SJSA1 (cell line): ENCODE measurements at places on chromosomes 3 and 15. TPM values are rescaled to one million over a fixed set of nuclear protein-coding genes. Genes with fewer than 3 reads are reported as not detected.

Gene ACTC1
- 1.4 and 5.8 TPM in 2 replicates for total RNA-seq

Gene UCN2
- 10.1 and 12.1 TPM in 2 replicates for total RNA-seq

Gene TLNRD1
- 40.3 and 42.3 TPM in 2 replicates for total RNA-seq

Gene FEZF2
- total RNA-seq, result not detected in 2 replicates

Gene C2CD4A
- not detected in 2 replicates for total RNA-seq

DNA sequence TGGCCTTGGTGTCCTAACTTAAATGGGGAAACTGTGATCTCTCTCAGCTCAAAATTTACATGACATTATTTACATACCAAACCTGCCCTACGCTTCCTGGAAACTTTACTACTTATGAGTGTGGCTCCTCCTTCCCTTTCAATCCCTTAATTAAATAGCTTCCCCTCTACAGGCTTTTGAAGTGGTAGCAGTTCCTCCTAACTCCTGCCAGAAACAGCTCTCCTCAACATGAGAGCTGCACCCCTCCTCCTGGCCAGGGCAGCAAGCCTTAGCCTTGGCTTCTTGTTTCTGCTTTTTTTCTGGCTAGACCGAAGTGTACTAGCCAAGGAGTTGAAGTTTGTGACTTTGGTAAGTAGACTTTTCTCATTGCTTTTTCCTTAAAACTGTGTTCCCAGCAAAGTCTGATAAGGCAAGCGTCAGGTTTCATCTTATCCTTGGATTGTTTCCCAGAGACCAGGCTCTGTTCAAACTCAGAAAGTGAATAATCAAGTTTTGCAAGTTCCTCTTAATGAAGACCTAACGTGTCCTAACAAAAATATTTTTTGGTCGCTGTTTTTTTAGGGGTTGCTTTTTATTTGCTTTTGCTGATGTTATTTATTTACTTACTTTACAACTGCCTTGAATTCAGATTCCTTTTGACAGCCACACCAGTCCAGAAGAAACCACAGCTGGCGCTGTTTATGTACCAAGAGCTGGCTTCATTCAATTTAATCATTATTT is at the start of gene ACP3:
Gene ACP3 (plus strand): TSS at position 179 of the 720 bp plus-strand sequence. CDS start 50 bp downstream, at position 229.
- no peak within 1 kb of the TSS for H3K27ac ChIP-seq
- H3K36me3 ChIP-seq, result no peaks in the 10 kb centered on the region
- peak; percentile 16 for DNase-seq
- H3K4me3 ChIP-seq, result no peak within 1 kb of the TSS

- no peaks in the 10 kb centered on the region for H3K36me3 ChIP-seq
- H3K4me1 ChIP-seq, result peaks cover 10% of the 10 kb centered on the region
- H3K27me3 ChIP-seq, result 0 out of 2 replicates have a peak, but pooled peaks cover 3% of the 10 kb centered on the region
- H3K4me3 ChIP-seq, result no peak overlapping the region
- H3K27ac ChIP-seq, result no peak overlapping the region
- no peak for DNase-seq
These were observed 19.9 kb downstream of the NOX5 start for GRCh38 chr15:69034352-69034751.

DNA sequence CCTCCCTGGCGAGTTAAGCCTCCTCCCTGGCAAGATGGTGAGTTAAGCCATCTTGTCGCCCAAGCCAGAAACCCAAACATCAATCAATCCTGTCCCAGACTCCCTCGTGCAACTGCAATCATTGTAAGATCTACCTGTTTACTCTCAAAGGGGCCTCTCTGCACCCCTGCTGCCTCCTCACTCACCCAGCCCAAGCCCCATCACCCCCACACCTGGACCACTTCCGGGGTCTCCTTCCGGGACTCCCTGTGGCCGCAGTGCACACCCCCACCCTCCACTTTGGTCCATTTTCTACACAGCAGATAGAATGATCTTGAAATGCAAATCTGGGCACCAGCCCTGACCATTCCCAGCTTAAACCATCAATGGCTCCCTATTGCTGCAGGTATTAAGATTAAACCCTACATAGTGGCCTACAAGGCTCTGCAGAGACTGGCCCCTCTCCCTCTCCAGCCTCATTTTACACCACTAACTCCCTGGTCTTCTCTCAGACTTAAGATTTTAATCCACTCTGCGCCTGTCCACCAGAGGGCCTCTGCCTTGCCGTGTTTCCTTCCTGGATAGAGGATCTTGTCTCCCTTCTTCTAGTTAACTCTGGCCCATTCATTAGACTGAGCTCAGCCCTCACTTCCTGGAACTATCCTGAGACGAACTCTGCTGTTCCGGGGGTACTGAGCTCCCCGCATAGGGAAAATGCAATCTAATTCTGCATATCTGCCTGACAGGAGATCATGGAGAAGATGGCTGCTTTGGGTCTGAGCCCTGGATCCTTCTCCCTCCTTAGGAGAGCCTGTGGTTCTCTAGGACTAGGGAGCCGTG is 41.9 kb upstream of the SLC6A1 start:
- H3K4me3 ChIP-seq, result no peak overlapping the region
- no peaks in the 10 kb centered on the region; the same call in 1 of the 2 replicates for H3K27me3 ChIP-seq
- no peaks in the 10 kb centered on the region for H3K36me3 ChIP-seq
- DNase-seq, result no peak

DNA sequence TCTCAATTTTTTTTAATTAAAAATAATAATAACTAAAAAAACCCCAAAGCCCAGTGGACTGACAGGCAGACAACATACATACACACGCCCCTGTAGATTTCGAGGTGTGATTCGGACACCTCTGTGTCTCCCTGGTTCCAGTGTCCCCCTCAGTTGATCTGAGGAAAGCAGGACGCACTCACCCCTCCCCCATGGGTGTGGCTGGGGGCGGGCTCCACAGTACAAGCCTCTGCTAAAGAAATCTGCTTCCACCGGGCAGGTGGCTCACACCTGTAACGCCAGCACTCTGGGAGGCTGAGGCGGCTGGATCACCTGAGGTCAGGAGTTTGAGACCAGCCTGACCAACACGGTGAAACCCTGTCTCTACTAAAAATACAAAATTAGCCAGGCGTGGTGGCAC is 33.8 kb upstream of the BLM start:
- H3K36me3 ChIP-seq, result no peaks in the 10 kb centered on the region
- peak; percentile 54 for DNase-seq
- peak overlapping the region; percentile 76 for H3K27ac ChIP-seq
- peaks cover 55% of the 10 kb centered on the region for H3K4me1 ChIP-seq

DNA sequence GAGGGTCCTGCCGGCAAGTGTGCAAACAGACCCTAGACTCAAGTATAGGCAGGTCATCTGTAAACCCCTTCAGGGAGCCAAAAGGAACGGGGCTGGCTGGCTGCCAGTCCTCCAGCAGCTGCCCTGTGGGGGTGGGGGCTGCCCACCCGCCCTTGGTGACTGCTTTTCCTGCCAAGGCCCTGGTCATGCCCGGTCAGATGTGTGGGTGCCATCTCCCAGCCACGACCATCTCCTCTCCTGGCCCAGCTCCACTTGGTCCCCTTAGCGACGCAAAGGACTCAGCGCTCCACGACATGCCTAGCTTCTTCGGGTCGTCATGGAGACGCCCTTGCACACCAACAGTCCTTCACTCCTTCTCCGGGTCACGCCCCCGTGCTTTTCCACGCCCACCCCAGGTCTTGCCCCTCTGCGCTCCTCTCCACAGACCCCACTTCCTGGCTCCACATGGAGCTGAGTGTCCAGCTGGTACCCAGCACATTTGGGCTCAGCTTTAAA is 2.4 kb downstream of the MUC4 start:
- H3K27me3 ChIP-seq, result peaks cover 4% of the 10 kb centered on the region; the same call in 1 of the 2 replicates
- DNase-seq, result no peak
- no peaks in the 10 kb centered on the region for H3K36me3 ChIP-seq
- no peak overlapping the region for H3K27ac ChIP-seq

- no peaks in the 10 kb centered on the region for H3K27me3 ChIP-seq
- no peaks in the 10 kb centered on the region for H3K36me3 ChIP-seq
- H3K4me1 ChIP-seq, result no peaks in the 10 kb centered on the region
- no peak overlapping the region for H3K4me3 ChIP-seq
- DNase-seq, result no peak
- H3K27ac ChIP-seq, result no peak overlapping the region
These were observed 14.6 kb upstream of the RAMAC start for GRCh38 chr15:82971218-82971984.

- no peak for DNase-seq
- no peak overlapping the region for H3K27ac ChIP-seq
- H3K4me1 ChIP-seq, result no peaks in the 10 kb centered on the region
- no peaks in the 10 kb centered on the region for H3K27me3 ChIP-seq
- no peak overlapping the region for H3K4me3 ChIP-seq
- H3K36me3 ChIP-seq, result no peaks in the 10 kb centered on the region
These were observed 43.7 kb downstream of the ATP8B4 start for GRCh38 chr15:50075319-50075718.

DNA sequence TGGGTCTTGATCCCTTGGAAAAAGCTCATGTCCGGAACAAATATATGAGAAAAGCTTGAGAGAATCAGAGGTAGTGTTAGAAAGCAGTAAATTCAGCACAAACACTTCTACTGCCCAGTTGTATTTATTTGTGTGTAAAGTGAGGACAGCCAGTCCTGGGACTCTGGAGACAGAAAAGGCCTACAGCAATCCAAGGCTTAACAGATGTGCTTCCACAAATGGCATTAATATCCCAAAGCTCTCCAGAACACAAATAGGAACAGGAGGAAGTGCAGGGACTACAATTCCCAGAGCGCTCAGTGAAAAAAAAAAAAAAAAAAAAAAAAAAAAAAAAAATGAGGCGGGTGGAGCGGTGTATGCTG is 390 bp upstream of the AP2M1 start:
- DNase-seq, result no peak
- H3K36me3 ChIP-seq, result peaks cover 73% of the 10 kb centered on the region
- H3K4me3 ChIP-seq, result no peak overlapping the region
- peaks cover 61% of the 10 kb centered on the region for H3K4me1 ChIP-seq

- DNase-seq, result no peak
- no peak overlapping the region for H3K27ac ChIP-seq
- no peaks in the 10 kb centered on the region for H3K4me1 ChIP-seq
- no peaks in the 10 kb centered on the region for H3K27me3 ChIP-seq
- no peak overlapping the region for H3K4me3 ChIP-seq
These were observed 193.9 kb downstream of the UBE3A start for GRCh38 chr15:25244731-25245585.

- H3K36me3 ChIP-seq, result no peaks in the 10 kb centered on the region
- no peaks in the 10 kb centered on the region for H3K27me3 ChIP-seq
- no peak overlapping the region for H3K4me3 ChIP-seq
- H3K27ac ChIP-seq, result no peak overlapping the region
- no peaks in the 10 kb centered on the region for H3K4me1 ChIP-seq
These were observed 181.3 kb downstream of the NFKBIZ start for GRCh38 chr3:102030661-102031060.

GRCh38 chr3:9056581-9056980 is 93.3 kb upstream of the RAD18 start:
- H3K27ac ChIP-seq, result no peak overlapping the region
- H3K27me3 ChIP-seq, result no peaks in the 10 kb centered on the region
- H3K4me3 ChIP-seq, result no peak overlapping the region
- H3K36me3 ChIP-seq, result no peaks in the 10 kb centered on the region

DNA sequence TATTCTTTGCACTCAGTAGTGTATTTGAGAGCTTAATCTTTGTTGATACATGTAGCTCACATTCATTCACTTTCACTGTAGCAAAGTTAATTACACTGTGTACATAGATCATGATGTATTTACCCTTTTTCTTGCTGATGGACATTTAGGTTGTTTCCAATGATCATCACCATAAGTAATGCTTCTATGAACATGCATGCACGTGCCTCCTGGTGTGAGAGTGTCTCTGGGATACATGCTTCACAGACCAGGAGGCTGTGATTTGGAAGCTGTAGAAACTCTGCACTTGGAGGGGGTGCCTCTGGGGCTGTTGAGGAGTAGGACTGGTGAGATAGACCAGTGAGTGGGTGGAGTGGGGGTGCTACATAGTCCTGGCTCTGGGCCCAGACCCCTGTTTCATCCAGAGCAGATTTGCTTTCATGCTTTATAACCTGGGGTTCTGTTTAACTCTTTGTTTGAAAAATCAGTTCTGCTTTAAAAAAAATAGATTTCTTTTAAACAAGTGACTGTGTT is 18.2 kb upstream of the SMAD3 start:
- H3K27ac ChIP-seq, result no peak overlapping the region
- DNase-seq, result no peak
- H3K4me1 ChIP-seq, result peaks cover 74% of the 10 kb centered on the region

GRCh38 chr3:167084545-167084944 is 295.6 kb downstream of the ZBBX start:
- H3K4me3 ChIP-seq, result no peak overlapping the region
- H3K4me1 ChIP-seq, result no peaks in the 10 kb centered on the region

DNA sequence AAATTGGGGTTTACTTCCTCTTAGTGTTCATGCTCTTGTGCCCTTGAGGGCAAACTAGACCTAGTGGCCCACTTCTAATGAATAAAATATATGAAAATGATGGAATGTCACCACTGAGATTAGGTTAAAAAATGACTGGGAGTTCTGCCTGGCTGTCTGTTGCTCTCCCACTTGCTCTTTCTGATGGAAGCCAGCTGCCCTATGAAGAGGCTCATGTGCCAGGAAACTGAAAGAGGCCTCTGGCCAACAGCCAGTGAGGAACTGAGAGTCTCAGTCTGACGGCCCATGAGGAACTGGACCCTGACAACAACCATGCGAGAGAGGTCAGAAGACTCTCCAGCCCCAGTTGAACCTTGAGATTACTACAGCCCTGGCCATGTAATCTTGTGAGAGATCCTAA is 107.1 kb upstream of the FHIT start:
- H3K27me3 ChIP-seq, result no peaks in the 10 kb centered on the region
- no peaks in the 10 kb centered on the region for H3K36me3 ChIP-seq
- no peak overlapping the region for H3K4me3 ChIP-seq

DNA sequence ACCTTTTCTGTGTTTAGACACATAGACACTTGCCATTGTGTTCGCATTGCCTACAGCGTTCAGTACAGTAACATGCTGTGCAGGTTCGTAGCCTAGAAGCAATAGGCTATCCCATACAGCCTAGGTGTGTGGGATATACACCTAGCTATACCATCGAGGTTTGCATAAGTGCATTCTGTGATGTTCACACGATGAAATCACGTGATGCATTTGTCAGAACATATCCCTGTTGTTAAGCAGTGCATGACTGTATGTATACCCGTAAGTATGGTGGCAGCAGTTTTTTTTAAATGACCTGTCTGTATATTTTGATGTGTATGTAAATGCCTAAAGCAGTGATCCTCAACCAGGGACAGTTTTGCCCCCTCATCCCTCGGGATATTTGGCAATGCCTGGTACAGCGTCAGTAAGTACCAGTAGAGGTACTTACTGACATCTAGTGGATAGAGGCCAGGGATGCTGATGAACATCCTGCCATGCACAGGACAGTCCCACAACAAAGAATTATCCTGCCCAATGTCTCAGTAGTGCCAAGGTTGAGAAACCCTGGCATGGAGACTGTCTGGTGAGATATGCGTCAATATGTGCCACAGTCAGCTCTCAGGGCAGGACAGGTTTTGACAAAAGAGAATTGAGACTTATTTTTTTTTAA is 129.1 kb downstream of the HCN4 start:
- DNase-seq, result no peak
- H3K4me3 ChIP-seq, result no peak overlapping the region
- no peaks in the 10 kb centered on the region for H3K36me3 ChIP-seq
